Stimulated activated CD8-positive, alpha-beta memory T cell treated with anti-CD3 and anti-CD28 coated beads, Interleukin-15, amount 100 ng/mL, for 48 hours (primary cell): ENCODE measurements at places on chromosomes 7 and 10.

GRCh38 chr7:149494738-149495368, 2.8 kb downstream of the ZNF746 start:
- DNase-seq, result no peak

GRCh38 chr10:121598263-121599249, at the start of gene FGFR2:
TSS of gene FGFR2 (minus strand) at chr10:121598444. CDS start at chr10:121593817, 4,627 bp downstream.
- DNase-seq, result no peak

DNA sequence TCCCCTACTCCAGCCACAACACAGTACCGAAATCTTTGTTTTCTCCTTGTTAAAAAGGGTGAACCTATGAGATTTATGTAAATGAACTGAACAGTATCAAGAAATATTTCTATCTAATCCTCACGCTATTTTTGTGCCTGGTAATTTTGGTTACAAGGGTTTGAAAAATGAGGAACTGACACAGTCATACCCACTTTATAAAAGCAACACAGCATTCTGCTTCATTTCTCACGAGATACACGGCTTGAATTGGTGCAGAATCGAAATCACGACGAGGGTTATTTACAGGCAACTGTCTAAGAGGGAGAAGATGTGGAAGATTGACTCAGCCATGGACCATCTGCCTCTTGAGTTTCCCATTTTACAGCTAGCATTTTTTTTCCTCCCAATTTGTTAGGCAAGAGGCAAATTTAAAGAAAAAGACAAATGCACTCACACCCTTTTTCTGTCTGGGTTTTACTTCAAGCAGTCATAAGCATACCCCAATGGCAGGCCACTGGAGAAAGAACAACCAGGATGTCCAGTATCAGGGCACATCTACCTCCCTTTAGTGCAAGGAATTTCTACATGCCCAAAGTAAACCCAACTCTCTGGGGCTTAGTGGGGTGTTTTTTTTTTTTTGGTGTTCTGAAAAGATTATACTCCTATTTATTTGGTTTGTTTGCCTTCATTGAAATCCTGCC, 108.1 kb downstream of the ITGB8 start:
- DNase-seq, result no peak

DNA sequence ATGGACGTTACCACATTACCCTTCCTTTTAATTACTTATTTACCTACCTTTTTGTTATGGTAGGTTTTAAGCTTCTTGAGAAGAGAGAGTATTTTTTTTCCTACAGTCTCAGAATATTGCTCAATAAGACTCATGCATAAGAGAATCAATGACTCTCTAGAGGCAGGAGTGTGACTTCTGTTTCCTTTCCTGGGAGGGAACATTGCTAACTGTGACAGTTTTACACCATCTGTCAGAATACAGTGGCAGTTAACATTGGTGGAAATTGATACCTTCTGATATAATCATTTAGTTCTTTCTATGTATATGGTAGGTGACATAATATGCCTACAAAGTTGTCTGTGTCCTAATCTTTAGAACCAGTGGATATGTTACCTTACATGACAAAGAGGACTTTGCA, 348.7 kb upstream of the POT1 start:
- no peak for DNase-seq

DNA sequence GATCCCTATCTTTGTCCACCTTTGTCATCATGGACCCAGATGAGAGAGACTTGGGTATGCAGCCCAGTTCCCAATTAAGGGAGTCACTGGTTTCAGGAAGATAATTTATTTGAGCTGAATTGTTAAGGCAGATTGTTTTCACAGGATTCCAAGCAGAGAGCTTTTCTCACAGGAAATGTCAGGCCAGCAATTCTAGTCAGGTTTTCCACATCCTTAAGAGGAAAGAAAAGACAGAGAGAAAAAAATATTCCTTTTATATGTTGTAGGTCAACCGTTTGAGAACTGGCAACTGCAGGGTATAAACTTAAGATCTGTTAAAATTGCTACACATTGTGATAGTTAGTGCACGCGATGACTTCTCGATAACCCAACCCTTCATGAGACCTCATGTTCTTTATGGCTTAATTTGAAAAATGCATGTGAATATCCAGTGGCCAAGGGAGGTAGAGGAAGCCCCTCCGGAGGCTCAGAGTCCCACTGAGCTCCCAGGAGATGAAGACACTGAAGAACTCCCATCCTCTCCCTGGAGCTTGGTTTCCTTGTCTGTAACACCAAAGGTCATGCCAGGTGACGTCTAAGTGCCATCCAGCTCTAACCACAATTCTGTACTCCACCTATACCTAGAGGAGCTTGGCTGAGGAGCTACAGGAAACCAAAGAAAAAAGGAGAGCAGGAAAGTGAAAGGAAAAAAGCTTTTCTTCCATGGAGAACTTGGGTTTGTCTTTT, 45.6 kb downstream of the MINDY4 start:
- no peak for DNase-seq

DNA sequence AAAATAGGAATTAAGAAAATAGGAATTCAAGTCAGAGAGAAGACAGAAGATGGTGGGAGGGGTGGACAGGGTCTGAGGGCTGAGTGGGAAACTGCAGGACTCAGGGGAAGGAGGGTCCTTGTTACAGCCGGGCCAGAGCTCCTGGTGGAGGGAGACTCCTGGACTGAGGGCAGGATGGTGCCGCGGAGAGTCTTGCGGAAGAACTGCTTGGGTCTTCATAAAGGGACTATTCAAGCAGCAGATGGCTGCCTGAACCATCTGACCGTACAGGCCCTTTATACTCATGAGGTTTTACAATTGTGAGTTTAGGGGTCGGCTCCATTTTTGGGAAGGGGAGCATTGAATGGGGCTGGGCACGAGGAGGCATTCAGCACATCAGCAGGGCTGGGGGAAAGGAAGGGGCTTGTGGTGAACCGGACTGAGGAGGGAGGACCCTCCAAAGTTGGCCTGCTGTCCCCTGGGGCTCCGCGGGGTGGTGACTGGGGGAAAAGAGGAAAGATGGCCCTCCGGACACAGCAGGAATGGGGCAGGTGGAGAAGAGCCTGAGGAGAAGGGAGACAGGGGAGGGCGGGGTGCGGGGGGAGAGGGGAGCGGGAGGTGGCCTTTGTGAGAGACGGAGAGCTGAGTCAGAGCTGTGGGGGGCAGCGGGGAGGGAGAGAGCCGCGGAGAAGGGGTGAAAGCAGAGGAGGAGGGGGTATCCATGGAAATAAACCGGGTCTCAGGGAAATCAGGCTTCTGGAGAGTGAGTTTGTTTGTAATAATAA, 1.5 kb downstream of the FAM131B start:
- DNase-seq, result no peak

DNA sequence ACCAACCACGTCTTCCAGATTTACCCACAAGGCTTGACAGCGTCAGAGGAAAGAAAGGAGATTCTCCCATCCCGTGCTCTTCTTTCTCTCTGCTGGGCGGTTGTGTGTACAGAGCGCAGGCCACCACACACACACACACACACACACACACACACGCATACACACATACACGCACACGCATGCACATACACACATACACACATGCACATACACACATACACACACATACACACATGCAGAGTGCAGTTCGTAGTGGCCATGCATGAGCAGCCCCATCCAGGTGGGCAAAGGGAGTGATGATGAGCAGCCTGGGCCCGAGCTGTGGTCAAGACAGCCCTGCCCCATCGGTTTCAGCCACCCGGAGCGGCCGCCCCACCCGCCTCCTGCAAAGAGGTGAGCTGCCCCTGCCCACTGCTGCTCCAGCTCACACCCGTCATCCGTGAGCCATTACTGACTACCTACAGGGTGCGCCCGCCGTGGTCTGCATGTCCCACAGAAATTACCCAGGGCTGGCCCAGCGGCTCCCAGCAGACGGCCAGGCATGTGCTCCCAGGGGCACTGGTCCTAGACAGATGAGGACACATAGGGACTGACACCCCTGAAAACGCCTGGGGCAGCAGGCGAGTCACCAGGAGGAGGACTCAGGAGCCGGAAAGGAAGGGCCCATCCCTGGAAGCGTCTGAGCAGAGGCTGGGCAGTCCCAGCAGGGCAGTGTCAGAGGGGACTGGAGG, 69.6 kb downstream of the ASB13 start:
- DNase-seq, result no peak

GRCh38 chr10:23432639-23433038, 6.2 kb upstream of the OTUD1 start:
- no peak for DNase-seq

DNA sequence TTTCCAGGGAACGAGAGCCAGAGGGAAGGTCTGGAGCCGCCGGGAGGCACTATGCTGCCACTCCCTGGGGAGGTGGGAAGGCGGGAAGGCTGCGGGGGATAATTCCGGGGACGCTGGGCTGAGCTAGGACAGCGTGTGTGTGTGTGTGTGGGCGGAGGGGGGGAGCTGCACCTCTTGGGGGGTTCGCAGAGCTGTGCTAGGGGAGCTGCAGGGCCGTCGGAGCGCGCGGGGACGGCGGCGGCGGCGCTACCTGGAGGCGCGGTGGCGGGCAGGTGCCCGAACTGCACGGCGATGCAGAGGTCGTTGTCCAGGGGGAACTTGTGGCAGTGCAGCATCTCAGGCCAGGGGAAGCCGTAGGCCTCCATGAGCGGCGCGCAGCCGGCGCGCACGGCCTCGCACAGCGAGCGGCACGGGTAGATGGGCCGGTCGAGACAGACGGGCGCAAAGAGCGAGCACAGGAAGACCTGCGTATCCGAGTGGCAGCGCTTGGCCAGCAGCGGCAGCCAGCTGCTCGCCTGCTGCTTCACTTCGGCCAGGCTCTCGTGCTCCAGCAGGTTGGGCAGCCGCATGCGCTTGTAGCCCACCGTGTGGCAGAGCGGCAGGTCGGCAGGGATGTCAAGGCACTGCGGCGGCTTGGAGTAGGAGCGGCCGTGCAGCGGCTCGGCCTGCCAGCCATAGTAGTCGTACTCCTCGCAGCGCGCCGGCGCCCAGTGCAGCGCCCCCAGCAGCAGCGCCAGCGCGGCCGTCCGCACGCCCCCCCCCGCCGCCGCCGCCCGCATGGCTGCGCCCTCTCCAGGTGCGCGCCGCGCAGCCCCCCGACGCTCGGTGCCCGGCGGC, 526 bp downstream of the SFRP5 start:
- DNase-seq, result no peak

- DNase-seq, result peak; percentile 35
Measured at GRCh38 chr7:140062118-140062527, 628 bp downstream of the PARP12 start.

GRCh38 chr7:22443370-22444180, 56.4 kb downstream of the STEAP1B start:
- DNase-seq, result no peak

- no peak for DNase-seq
Measured at GRCh38 chr7:77859343-77859742, 60.8 kb downstream of the PHTF2 start.

- DNase-seq, result no peak
Measured at GRCh38 chr7:141960687-141961422, 12.7 kb downstream of the TAS2R38 start.

GRCh38 chr10:129280908-129281586, 186.0 kb upstream of the MGMT start:
- no peak for DNase-seq

DNA sequence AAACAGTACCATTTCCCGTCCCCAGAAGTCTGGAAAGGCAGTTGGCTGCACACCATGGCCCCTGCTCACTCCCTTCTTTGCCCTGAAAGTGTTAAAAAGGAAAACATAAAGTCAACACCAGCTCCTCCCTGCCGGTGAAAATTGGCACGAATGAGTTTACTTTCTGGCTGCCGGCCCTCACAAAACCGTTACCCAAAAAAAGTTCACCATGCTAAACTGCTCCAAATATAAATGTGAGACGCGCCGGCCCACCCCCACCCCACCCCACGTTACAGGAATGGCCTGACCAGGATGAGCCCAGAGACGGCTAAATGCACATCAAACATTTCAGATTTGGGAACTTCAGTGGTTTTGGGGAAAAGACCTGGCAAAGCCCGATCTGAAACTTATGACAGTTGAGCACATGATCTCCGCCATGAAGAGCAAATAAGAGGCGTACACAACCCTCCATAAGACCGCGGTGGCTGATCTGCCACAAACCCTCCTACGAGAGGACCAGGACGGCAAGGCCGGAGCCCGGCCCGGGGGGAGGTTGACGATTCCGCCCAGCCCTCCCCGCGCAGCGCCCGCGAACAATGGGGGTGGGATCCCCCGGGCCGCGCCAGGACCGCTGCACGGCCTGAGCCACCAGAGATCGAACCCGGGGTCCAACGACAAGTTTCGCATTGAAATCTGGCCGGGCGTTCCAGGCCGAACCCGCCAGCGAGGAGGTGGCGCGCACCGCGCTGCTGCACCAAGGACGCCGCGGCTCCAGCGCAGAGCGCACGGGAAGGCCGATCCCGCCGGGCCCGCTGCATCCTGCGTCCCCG, 952 bp downstream of the DIP2C start:
- no peak for DNase-seq

GRCh38 chr7:21829731-21830130, 116.0 kb downstream of the CDCA7L start:
- no peak for DNase-seq

- DNase-seq, result no peak
Measured at GRCh38 chr7:18292584-18292983, 203.0 kb upstream of the HDAC9 start.

GRCh38 chr10:4307910-4308309, 518.1 kb upstream of the AKR1E2 start:
- no peak for DNase-seq

- no peak for DNase-seq
Measured at GRCh38 chr7:98341106-98341505, 59.6 kb downstream of the BRI3 start.

- DNase-seq, result no peak
Measured at GRCh38 chr7:80869821-80870751, 48.8 kb downstream of the SEMA3C start.

DNA sequence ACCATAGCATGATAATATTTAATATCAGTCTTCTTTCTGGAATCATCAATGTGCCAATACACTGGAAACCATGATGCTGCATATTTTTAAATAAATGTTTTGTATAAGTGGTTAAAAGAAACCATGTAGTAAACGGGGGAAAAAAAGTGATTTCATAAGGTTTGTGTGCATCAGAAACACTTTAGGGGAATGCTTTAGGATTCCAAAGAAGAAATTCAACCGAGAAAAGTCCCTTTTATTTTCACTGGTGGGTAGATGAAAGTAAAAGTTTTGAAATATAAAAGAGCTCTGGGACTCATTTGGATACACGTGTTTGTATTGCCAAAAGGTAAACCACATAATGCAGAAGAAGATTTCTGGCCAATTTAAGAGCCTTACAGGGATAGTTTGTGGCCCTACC, 11.9 kb upstream of the MACC1 start:
- no peak for DNase-seq

- no peak for DNase-seq
Measured at GRCh38 chr10:49568235-49568634, 29.3 kb upstream of the ERCC6 start.

- no peak for DNase-seq
Measured at GRCh38 chr10:1204434-1205326, 148.5 kb downstream of the WDR37 start.

GRCh38 chr10:98861962-98862361, 373.7 kb downstream of the HPSE2 start:
- DNase-seq, result no peak
